Activated CD8-positive, alpha-beta memory T cell treated with anti-CD3 and anti-CD28 coated beads for 1 hour (primary cell): ENCODE measurements at places on chromosomes 6 and 20.

DNA sequence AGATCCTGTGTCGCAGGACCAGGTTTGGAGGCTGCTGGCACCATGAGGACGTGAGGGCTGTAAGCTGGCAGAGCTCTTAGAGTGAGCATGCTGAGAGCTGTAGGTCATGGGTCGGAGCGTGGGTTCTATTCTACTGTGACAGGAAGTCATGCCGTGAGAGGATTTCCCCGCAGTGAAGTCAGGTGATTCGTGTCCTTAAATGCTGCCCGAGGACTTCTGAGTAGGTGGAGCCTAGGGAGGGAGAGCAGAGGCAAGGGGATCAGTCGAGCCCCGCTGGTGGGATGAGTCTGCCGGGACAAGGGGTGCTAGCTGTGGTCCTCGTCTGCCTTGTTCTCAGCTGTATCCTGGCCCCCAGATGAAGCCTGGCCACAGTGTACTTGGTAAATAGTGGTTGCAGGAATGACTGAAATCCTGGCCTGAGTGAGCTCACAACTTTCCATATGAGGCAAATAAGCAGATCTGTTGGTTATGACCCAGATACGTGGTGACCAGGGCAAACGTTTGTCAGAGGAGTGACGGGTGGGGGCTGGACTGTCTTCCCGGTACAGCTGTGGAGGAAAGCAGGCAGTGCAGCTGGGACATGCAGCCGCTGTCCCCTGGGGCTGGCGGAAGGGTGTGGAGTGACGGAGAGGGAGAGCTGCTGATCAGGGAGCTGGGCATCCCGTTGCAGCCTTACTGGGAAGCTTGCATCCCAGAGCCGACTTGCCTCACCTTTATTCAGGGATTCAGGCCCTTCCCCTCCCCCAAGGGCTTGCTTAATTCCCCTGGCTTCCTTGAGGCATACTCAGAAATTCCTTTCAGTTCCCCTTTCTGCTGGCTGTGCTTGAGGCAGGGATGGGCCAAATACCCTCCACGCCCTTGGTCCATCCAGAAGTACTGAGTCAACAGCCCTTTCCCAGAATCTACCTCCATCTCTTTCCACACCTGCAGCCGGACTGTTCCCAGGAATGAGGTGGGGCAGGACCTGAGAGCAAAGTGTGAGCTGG lies 250.9 kb upstream of the RREB1 start:
- no peak for DNase-seq

DNA sequence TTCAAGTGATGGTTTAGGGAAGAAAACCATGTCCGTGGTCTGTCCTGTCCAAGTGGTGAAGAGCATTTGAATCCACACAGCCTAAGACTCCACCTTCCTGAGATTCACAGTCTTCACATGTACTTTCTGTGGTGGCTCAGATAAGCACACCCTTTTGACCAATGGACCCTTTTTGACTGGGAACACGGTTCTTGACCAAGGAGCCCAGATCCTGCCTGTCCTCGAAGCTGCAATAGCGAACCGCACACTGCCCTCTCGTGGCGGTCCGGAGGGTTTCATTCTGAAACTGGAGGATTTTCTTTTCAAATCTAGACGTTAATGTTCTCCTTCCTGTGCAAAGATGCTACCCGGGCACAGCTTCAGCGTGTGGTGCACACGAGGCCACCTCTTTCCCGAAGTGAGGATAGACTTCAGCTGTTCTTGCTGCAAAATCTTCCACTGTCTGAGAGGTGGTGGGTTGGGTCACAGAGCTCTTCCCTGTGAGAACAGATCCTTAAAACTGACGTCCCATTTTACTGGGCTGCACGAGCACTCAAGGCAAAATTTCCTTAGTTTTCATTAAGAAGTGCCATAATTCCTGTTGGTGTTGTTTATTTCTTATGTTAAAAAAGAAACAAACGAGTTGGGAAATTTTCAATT lies 90.5 kb downstream of the SYNJ2 start:
- peak; percentile 42 for DNase-seq

DNA sequence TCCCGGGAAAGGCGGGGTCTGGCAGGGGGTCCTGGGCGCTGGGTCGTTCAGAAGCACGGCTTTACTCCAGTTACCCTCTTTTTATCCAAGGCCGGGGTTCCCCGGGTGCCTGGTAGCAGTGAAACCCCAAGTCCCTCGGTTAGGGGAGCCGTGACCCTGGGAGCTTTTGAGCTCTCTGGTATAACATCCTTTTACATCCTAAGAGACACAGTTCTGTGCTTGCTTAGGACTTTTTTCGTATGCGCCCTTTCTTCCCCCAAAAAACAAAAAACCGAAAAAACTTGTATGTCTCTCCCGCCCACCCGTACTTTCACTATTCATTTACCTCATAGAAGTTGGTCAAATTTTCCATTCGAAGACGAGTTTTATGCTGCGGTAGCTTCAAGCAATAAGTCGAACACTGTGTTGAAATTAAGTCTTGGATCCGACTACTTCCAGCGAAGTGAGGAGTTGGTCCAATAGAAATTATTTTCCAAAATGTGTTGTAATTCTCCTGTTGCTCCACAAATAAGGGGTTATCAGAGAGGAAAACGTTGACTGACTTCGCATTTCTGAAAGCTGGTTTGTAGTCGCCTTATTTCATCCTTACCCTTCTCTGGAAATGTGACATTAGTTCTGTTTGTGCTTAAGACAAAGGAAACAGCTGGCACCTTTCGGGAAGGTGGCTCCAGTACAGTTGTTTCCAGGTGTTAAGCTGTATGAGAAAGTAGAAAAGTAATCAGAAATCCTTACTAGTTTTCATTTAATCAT lies 816 bp upstream of the MAN1A1 start:
- peak; percentile 24 for DNase-seq

DNA sequence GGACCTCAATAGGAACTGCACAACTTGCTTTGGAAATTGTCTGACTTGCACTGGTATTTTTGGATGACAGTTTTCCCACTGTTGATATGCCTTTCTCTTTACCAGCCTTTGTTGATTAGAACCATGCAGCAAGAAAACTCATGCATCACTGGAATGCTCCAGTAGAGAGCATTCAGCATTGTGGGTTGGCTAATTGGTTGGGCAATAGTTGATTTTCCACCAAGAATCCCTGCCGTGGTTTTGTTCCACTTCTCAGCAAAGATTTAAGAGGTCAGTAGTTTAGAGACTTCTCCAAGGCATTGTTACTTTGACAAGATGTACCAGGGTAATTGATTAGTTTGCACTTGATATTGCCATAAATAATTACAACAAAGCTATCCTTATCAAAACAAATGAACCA lies 260.0 kb downstream of the DHX35 start:
- no peak for DNase-seq

GRCh38 chr6:14701946-14702345 lies 543.9 kb upstream of the JARID2 start:
- DNase-seq, result no peak

- no peak for DNase-seq
Measured at GRCh38 chr20:3400260-3401155, 7.0 kb downstream of the DNAAF9 start.

DNA sequence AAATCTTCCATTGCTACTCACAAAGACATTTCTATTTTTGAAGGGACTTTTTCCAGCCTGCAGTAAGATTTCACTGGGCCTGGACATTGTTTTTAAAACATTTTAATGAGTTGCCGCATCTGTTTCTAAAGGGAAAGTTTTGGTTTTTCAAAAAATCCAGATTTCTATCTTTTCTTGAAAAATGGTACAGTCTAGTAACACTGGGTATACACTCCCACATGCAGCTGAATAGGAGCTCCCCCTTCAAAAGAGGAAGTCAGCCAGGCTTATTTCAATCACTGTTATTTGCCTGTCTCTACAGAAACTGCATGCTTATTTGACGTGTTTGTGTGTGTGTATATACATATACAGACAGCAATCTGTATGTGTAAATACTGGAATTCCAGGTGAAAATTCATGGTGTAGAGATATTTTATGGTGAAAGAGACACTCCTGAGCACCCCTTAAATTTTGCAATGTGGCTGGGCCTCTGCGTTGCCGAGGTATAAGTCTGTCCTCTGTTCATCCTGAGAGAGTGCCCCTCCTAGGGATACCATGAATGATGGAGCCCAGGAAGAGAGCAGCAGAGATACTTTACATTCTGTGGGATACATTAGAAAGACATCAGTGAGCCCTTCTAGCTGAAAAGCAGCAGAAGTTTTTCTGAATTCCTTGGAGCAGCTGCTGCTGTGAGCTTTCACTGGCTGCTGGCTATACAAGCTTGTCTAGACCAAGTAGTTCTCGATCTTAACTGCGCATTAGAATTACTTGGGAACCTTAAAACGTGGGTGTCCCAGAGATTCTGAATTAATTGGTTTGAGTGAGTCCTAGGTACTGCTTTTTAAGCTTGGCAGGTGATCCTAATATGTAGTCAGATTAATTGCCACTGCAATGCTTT lies 12.0 kb upstream of the ABRACL start:
- DNase-seq, result no peak

DNA sequence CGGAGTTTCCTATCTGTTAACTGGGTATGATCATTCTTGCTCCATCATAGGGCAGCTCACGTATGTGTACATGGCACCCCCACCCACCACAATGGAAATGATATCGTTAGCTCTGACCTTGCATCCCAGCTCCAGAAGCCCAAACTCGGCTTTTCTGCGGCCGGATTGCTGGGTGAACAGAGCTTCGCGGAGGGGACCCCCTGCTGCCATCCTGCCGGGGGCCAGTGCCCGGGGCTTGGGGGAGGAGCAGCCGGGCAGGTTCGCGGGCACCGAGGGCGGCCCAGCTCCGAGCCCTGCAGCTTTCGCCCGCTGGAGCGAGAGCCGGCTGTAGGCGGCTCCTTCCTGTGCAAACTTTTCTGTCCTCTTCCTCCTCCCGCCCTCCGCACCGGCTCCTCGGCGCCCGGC lies 24.9 kb upstream of the FUCA2 start:
- peak; percentile 18 for DNase-seq

DNA sequence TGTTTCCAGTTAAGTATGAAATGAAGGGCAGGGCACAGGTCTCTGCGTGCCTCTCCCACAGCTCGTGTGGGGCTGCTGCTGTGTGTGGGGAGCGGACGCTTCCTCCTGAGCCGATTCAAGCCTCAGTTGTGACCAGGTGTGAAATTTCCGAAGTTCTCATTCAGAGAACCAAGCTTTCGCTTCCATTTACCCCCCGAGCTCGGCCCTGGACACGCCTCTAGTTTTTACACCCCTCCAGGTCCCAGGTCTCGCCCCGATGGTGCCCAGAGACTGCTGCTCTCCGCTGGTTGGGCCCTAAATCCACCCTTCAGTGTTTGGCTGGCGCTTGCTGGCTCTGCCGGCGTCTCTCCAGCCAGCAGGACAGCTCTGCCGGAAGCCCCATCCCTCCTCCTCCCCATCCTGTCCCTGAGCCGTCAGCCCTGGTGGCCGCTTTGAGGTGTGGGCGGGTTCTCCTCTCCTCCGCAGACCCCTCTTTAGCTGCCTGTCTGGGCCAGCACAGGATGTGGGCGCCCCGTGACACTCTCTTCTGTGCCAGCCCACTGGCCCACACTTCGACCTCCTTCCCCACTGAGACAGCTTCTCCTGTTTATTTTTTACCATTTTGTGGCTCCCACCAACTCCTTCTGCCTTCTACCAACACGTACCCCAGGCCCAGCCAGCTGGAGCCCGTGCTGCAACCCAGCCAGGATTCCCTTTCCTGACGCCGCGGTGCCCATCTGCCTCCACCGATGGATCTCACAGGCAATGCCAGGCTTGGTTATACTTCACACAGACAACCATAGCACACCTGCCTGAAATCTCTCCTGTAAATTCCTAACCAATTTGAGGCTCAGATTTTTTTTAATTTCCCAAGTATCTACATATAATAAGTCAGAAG lies 142.8 kb downstream of the DLL1 start:
- peak; percentile 30 for DNase-seq

DNA sequence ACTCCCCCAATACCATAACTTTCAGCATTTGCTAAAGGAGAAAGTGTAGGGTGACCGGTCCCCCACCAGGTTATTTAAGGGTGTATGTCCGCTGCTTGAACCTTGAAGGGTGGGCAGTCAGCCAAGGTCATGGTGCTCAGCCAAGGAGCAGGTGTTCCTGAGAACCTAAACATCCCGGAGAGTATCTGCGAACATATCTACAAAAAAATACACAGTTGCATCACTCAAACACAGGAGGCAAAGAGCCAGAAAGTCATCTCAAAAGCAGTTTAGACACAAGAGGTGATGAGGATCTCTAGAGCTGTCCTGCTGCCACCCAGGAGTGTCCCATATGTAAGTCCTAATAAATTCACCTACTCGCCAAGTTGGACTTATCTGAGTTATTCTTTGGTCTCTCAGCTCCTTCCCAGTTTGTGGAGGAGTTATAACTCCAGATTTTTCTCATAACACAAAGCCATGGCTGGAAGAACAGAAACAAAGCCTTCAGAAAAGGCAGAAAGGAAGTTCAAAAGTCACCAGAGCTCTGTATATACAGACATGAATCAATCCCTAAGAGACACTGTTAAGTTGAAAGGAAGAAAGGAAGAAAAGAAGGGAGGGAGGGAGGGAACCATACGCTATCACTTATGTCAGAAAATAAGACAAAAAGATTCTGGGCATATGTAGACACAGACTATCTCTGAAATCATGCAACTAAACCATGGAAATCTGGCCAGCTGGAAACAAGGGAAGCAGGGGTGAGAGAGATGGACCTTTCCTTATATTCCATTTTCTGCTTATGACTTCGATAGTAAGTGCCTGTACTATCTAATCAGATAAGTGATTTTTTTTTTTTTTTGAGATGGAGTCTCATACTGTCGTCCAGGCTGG lies 11.3 kb downstream of the MBOAT1 start:
- no peak for DNase-seq

GRCh38 chr20:63484236-63484635 lies 11.8 kb upstream of the KCNQ2 start:
- DNase-seq, result no peak

- no peak for DNase-seq
Measured at GRCh38 chr20:19288636-19289035, 76.2 kb downstream of the SLC24A3 start.

DNA sequence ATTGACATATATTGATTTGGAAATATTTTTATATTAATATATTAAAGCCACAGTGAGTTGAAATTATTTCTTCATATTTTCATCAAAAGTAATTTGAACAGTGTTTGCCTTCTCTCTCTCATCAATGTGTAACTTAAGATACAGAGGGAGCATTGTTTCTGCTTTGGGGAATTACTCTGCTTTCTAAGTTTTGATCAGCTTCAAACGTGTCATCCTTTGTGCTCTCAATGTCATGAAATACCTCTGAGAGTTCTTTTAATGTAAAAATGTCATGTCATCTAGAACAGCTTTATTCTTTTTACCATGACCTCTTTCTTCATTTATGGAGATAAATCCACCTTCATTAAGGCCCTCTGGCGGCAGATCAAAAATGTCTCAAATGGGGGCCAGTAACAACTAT lies 259.4 kb upstream of the STXBP5 start:
- no peak for DNase-seq
